ENCODE measurements at places on chromosomes 12 and 14.

- no peak for DNase-seq
Measured at GRCh38 chr12:8080120-8080519, 2.0 kb upstream of the NECAP1 start.

DNA sequence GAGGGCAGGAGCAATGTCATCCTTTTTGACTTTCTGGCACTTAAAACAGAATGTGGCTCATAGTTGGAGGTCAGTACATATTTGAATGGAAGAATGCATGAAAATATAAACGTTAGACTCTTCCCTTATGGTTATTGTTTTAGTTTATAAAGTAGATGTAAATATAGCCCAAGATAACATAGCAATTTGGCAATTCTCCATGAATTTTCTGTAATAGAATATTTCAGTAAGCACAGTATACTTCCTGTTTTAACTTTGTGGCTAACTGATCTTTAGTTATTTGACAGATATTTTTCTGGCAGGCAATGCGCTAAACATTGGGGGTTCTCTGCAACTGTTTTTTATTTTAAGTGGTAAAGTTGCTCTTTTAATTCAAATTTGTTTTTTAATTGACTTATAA lies 763.0 kb downstream of the NRXN3 start:
- DNase-seq, result no peak

GRCh38 chr14:96482986-96483385 lies 19.2 kb upstream of the PAPOLA start:
- no peak for DNase-seq

- no peak for DNase-seq
Measured at GRCh38 chr14:68306934-68307789, 485.7 kb downstream of the ZFP36L1 start.

DNA sequence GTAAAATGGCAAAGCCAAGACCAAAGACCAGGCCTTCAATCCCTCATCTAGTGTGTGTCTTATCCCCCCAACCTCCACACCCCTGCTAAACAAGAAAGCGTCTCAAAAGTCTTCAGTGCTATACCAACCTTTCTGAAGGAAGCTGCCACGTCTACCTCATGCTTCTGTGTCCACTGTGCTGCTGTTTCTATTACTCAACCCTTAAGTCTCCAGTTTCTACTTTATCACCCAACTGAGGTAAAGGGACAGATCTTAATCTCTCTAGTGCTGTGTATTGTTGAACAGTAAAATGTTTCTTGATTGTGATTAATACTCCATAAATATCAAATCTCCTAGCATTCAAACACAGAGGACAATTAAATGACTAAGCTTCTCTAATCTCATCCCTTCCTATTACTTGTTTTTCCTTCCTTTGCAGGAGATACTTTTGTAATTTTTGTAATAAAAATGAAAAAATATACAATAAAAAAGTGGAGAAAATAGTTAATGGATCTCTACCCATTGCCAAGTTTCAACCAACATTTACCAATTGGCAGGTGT lies 23.3 kb downstream of the BTBD7 start:
- no peak for DNase-seq

GRCh38 chr12:57148469-57149244 lies 1.2 kb upstream of the LRP1-AS start:
- DNase-seq, result no peak

Measured in stimulated activated CD4-positive, alpha-beta T cell treated with anti-CD3 and anti-CD28 coated beads, Interleukin-1b, Interleukin-23, amount 100 ng/mL, for 4 hours (primary cell).